WTC11 (cell line): ENCODE measurements at places on chromosomes 4 and X.

DNA sequence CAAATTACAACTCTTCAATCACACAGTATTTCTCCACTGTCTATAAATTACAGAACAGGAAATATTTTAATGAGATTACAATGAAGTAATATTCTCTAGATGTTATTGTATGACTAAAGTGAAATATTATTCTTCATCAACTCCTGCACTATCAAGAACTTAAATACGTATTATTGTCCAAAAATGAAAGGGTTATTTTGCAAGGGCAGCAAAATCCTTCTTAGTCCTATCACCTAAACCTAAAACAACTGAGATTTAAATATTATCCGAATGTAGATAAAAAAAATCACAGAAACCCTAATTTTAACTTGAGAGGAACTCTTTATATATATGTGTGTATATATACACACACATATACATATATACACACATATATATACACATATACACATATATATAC lies 4.9 kb downstream of the UBA6 start:
- DNase-seq: no peak

DNA sequence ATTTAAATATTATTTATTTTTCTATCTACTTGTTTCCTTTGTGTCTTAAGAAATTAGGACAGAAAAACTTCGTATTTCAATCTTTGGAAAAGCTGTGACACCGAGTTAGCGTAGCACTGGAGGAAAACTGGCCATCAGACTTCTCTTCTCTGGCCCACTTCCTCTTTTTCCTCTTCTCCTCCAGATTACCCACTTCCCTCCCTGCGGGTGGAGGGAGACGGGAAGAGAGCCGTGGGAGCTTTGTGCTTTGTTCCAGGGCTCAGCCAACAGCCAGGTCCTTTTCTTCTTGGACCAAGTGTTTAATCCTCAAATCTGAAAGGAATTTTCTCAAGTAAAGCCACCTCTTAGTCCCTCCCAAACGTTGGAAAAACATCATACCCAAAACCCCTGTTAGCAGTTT lies 29.7 kb downstream of the OFD1 start:
- no peak for DNase-seq

GRCh38 chrX:48569958-48570357 lies 4.3 kb upstream of the RBM3 start:
- no peak for DNase-seq

GRCh38 chr4:66266035-66266434 lies 595.7 kb upstream of the EPHA5 start:
- DNase-seq: peak; percentile 47

GRCh38 chr4:143374771-143375170 lies 38.1 kb downstream of the GAB1 start:
- DNase-seq: no peak

GRCh38 chr4:65645185-65645584 lies 25.1 kb downstream of the EPHA5 start:
- DNase-seq: no peak

- no peak for DNase-seq
Measured at GRCh38 chr4:15917297-15917696, 21.2 kb downstream of the FGFBP1 start.

- no peak for DNase-seq
Measured at GRCh38 chr4:10753336-10753735, 68.8 kb upstream of the CLNK start.

- no peak for DNase-seq
Measured at GRCh38 chrX:148310426-148311165, 189.8 kb upstream of the AFF2 start.

DNA sequence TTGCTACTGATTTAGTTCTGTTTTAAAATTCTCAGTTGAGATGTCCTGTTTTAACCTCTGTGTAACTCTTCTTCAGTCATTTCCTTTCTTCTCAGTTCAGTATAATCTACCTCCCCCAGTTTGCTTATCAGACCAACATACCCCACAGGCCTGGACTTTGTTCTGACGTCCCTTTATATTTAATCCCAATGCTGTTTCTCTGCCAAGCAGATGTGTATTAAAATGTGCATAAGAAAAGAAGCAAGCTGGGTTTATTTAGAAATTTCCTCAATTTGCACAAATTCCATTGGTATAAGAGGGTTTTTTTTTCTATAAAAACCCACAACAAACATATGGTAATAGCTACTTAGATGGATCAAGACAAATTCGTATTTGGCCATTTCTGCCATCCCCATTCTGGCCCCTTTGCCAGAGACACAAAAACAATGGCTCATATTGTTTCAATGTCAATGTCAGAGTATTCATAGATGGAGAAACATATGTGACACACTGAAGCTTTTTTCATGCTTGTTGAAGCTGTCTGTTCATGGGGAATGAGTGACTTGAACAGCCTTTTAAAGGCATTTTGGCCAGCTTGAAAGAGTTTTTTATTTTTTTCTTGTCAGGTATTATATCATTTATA lies 24.5 kb downstream of the HCCS start:
- no peak for DNase-seq

- no peak for DNase-seq
Measured at GRCh38 chr4:14165222-14165920, 537.8 kb upstream of the BOD1L1 start.

DNA sequence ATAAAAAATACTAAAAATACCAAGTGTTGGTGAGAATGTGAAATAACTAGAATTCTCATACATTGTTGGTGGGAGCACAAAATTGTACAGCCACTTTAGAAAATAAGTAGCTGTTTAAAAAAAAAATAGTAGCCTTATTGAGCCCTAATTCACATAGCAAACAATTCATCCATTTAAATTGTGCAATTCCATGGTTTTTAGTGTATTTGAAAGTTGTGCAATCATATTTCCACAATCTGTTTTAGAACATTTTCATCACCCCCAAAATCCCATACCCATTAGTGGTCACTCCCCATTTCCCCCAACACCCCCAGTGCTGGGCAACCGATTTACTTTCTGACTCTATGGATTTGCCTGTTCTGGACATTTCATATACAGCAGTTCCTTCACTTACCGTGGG lies 37.1 kb downstream of the STX18 start:
- DNase-seq: no peak

DNA sequence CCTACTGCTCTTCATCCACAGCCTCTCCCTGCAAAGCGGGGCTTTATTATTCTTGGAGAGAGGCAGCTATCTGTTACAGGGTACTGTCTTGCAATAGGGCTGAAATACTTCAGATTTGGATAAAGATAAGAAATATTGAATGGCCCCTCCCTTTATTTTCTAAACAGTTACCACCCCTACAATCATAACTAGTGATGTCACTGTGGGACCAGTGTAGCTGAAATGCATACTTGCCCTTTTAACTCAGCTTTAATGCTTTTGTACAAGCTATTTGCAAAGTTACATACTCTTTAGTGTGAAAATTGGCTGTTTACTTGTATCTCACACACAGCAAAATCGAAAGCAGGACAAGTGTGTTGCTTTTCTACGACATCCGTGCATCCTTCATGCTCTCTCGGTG lies 261.7 kb upstream of the GATB start:
- DNase-seq: no peak

DNA sequence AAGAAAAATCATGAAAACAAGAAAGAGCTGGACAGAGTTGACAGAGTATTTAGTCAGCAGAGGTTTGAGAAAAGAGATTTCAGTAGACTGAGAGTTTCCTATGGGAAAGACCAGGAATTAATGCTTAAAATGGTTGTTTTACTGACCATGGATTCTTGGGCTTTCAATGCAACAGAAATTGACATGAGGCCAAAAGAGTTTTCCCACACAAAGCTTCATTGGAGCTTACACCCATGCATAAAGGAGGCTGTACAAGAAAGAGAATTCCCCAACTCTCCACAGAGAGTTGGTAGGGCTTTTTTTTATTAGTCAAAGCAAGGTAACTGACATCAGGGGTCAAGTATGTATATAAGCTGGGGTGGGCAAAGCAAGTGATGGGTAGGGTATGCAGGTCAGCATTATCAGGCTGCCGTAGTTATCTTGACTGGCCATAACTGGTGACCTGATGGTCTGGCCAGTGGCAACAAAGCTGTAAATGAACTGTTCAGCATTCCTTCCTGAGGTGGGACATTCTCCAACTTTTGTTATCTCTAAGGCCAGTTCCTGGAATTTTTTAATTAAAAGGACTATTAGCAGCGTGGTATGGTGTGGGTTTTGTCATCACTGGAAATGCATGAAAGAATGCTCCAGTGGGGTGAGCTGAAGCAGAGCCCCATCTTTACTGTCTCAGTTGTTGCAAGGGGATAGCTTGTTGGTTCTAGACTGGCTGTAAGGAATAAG lies 117.0 kb downstream of the ADAM29 start:
- DNase-seq: no peak

- no peak for DNase-seq
Measured at GRCh38 chr4:123822353-123822752, 425.8 kb downstream of the SPRY1 start.

DNA sequence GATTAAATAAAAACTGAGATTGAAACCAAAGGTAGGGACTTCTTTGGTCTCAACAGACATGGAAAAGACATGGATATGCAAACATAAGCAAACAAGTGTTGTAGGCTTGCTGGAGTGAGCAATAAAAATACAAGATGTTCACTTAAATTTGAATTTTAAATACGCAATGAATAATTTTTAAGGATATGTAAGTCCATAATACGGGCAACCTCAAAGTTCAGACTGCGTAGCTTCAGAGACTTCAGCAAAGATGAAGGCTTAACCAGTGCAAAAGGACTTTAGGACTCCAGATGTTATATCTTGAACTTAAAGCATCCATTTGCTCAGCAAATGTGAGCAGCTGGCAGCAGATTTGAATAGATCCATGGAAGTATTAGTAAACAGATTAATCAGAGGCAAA lies 549.3 kb downstream of the ARAP2 start:
- DNase-seq: no peak

DNA sequence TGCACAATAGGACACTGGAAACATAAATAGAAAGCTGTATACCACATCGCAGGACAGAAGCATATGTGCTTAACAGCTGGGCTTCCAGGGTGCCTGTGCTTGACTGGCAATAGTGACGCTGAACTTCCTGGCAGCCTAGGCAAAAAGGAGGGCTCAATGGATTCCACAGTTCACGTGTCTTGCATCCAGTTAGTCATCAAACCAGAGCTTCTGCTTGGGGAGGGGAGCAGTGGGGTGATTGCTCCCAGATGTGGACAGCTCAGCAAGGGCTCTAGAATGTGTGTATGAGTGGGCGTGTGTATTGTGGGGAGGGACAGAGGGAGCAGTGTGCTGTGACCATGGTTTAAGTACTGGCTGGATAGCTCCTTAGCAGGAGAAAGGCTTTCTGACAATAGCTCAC lies 2.3 kb downstream of the PRRG3 start:
- DNase-seq: no peak

- DNase-seq: no peak
Measured at GRCh38 chr4:105059337-105059736, 87.3 kb upstream of the TET2 start.

DNA sequence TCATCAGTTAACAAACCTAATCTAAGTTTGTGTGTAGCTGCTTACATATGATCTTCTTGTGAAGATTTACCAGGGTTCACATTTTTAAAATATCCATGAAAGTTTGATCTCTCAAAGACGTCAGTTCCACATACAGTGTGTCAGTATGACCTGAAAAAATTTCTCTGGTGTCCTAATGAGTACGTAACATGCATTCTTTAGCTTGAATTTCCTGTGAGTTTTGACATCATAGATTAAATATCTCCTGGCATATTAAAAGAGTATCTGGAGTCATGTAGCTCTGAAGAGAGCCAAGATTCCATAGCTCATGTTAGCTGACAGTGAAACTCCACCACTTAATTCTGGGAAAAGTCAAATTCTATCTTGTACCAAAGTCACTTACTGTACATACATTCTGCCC lies 43.9 kb upstream of the PDLIM5 start:
- DNase-seq: no peak

DNA sequence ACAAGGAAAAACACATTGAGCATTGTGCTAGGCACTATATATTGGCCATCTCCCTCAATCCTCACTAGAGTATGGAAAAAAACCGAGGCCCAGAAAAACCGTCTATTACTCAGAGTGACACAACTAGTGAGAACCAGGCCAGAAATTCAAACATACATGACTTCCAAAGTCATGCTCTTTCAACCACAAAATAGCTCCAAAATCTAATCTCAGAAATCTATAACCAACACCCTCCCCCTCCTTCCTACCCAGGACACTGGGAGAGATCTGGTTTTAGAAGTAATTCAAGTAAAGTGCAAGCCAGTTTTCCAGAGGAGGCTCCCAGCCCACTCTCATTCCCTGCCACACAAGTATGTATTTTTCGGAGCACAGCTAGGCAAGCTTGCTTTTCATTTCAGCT lies 7.6 kb downstream of the HS3ST1 start:
- no peak for DNase-seq

GRCh38 chrX:148381603-148382002 lies 118.8 kb upstream of the AFF2 start:
- no peak for DNase-seq

DNA sequence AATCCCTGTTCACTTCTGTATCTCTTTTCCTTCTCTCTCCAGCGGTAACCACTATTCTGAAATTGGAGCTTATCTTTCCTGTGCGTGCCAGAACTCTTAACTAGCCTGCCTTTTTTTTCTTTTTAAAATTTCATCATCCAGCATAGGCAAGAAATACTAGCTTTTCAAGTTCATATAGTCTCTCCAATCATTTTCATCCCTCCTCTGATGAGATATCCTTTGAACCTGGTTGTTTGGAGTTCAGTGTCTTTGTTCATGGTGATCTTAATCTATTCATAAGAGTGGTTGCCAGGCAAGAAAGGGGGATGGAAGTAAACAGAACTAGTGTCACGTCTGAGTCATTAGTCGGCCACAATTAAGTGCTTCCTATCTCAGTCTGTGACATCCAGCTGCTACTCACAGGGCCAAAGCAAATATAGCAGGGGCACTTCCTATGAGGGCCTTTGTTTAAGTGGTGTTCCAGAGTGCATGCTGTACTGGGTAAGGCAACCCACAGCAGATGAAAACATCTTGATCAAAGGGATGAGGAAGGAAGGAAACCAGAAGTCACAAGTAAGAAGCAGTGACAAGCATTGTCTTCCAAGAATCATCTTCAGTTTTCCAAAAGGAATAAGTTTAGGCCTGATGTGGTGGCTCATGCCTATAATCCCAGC lies 56.4 kb upstream of the XIAP start:
- no peak for DNase-seq

GRCh38 chr4:46270986-46271596 lies 118.8 kb downstream of the GABRA2 start:
- DNase-seq: no peak

- no peak for DNase-seq
Measured at GRCh38 chr4:136850446-136850845, 681.8 kb downstream of the PCDH18 start.

- no peak for DNase-seq
Measured at GRCh38 chr4:141645611-141646340, 9.4 kb downstream of the IL15 start.
